ENCODE measurements at places on chromosomes 1 and 21.

GRCh38 chr1:113146242-113147072 lies 73.5 kb downstream of the LRIG2 start:
- no peak for DNase-seq

DNA sequence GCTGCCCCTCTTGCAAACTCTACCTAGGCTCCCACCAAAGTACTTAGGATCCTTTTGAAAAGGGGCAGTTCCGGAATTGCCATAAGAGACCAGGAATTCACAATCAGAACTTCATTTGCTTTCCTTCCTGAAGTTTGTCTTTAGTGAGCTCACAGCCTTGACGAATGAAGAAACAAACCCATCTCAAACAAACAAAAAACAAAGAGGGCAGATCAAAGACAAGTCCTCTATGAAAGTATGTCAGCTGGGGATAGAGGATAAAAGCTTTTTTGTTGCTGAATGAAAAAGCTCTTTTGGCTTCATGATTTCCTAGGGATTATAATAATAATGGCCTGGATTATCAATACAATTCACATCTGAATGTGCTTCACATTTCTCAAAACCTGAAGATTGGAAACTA lies 357.9 kb upstream of the DUSP10 start:
- DNase-seq, result no peak

DNA sequence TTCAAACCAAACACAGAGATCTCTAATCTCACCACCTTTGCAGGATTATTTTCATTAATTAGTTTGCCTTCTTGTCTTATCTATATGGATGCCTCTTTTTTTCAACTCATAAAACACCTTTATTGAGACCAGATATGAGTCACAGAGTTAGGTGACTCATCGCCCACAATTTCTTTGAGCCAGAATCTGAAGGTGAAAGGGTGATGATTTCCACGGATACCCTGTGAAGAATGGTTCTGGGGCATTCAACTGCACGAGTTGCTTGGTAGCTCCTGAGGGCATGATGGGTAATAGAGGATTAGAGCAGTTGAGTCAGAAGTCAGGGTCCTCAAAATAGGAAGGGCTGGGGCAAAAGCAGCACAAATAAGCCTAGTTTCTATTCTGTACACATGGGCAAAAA lies 128.2 kb downstream of the TBX19 start:
- no peak for DNase-seq

DNA sequence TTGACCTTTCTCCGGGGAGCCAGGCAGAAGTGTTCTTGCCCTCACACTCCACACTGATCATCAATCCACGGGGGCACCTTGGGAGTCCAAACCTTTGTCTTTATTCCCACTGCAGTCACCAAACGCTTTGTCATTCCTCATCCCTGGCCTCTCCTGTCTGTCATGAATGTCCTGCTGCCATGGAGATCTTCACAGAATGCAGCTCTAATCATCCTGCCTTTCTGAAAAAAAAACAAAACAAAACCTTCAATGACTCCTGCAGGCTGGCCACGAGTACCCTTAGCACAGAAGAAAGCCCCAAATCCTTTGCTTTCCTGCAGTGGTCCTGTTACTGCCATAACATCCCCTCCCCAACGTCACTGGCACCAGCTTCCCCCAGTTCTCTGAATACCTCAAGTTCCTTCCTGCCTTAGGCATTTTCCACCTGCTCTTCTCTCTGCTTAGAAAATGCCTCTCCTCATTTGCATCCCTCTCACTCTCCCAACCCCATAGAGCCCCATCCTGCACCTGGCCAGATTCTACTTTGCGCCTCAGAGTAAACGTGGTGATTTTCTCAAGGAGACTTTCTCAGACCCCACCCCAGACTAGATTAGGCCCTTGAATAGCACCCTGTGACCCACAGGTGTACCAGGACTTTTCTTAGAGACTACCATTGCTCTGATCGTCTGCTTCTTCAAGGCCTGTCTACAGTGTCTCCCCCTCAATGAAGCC lies 131.2 kb downstream of the AK5 start:
- no peak for DNase-seq

- no peak for DNase-seq
These were observed 354.4 kb downstream of the RYR2 start for GRCh38 chr1:237396426-237396825.

DNA sequence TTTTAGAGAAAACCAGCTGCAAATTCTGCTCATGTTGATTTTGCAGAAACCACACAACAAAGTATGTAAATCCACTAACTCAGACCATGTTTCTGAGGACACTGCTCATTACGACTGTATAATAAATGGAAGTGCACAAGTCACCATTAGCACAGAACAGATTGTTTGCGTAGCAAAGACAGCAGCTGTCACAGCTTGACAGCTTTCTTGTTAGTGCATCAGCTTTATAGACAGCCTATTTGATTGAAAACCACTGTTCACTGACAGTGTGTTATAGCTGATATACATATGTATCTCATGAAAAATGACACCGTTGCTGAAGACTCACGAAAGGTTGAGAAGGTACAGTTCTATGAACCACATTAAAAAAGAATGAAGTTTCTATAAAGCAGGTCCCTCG lies 560.2 kb upstream of the ZRANB2 start:
- DNase-seq, result no peak

DNA sequence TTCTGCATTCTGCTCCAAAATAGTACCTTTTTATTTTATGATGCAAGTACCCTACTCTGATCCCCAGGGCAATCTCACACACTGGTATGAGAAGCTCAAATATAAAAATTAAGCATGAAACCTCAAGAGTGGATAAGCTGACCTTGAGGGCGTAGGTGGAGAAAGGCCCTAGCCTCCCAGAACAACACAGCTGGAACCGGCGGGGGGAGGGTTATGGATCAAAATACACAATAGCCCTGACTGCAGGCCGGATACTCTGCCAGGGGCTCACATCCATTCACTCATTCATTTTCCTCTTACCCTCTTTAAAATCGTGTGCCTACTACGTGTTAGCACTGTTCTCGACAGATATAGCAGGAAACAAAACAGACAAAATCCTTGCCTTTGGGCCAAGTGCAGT lies 32.8 kb upstream of the ECE1 start:
- no peak for DNase-seq

DNA sequence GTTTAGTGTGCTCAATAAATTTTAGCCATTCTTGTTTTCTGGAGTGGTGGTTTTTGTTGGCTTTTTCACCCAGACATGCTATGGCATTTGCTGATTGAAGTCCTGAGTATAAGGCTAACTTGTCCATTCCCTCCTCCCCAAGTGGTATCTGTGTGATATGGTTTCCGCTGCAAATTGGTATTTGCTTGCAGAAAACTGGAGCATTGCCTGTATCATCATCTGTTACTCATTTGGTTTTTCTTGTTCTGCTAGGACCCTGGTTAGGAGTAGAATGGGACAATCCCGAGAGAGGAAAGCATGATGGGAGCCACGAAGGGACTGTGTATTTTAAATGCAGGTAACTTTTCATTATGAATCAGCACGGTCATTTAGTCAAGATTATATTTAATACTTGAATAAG lies 34.0 kb downstream of the TBCE start:
- DNase-seq, result no peak

DNA sequence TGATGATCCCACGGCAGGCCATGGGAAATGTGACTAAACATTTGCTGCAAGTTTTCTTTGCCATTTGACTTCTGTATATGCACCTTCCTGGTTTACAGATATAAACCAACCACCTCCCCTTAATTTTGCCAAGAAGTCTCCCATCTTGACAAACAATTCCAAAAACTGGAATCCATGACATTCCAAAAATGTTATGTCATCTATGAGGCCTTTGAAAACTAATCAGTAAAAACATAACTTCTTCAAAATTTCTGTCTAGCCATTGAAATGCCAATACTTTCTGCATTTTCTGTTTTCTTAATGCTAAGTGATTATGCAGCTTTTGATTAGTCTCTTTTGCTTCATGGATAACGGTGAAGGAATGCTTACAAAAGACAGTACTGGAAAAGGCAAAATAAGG lies 84.1 kb downstream of the LYST start:
- no peak for DNase-seq

- DNase-seq, result no peak
These were observed 5.5 kb downstream of the THEM5 start for GRCh38 chr1:151847867-151848596.

GRCh38 chr1:232090816-232091215 lies 464.2 kb downstream of the DISC1 start:
- DNase-seq, result no peak

GRCh38 chr1:12196641-12197482 lies 30.1 kb downstream of the TNFRSF1B start:
- no peak for DNase-seq

DNA sequence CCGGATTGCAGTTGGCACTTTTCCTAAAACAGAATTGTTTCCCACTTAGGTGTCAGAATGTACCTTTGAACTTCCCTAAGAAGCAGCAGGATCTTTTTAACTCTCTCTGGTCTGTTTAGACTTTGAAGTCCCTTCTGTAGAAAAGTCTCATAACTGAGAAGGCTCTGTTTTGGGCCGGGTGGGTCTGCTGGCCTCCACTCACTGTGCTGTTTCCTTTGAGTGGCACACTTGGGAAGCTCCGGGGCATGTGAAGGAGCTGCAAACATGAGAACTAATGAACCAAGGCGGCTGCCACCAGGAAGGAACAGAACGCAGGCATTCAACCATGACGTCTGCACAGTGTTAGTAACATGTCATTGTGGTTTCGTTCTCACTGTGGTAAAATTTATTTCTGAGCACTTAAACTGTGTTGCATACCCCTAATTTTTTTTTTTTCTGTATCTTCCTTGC lies 19.5 kb upstream of the NCMAP start:
- DNase-seq, result no peak

- no peak for DNase-seq
These were observed 60.2 kb downstream of the SKI start for GRCh38 chr1:2288311-2288710.

GRCh38 chr1:240888039-240888786 lies 276.3 kb upstream of the GREM2 start:
- no peak for DNase-seq

GRCh38 chr1:76824106-76824505 lies 43.2 kb upstream of the ST6GALNAC5 start:
- DNase-seq, result no peak

GRCh38 chr1:198179556-198179981 lies 22.8 kb downstream of the NEK7 start:
- no peak for DNase-seq

GRCh38 chr1:184373155-184373554 lies 13.7 kb upstream of the C1orf21 start:
- no peak for DNase-seq

DNA sequence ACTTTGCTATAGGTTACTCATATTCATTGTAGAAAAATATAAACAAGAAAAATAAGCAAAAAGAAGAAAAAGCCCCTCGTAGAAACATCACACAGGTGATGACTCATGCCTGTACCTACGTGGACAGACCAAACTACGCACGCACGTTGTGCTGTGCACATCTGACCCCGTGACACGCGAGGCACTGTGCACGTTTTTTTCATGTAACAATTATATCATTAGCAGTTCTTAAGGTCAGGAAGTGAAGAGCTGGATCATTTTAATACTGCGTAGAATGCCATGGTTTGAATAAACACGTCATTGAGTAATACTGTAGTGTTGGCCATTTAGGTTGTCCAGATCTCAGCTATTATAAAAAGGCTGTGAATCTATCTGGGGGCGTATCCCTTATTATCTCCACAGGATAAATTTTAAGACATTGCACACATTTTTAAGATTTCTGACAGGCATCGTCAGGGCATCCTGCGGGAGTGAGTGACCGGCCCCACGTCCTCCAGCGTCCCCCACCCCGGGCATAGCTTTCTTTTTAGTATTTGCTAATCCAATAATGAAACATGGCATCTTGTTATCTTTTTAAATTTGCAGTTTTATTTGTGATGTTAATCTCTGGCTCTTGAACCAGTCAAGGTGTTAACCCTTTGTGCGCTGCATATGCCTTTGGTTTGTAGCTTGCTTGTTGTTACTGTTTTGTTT lies 23.4 kb upstream of the ADARB1 start:
- DNase-seq, result no peak

GRCh38 chr1:83508485-83509151 lies 490.3 kb downstream of the TTLL7 start:
- DNase-seq, result peak; percentile 1

DNA sequence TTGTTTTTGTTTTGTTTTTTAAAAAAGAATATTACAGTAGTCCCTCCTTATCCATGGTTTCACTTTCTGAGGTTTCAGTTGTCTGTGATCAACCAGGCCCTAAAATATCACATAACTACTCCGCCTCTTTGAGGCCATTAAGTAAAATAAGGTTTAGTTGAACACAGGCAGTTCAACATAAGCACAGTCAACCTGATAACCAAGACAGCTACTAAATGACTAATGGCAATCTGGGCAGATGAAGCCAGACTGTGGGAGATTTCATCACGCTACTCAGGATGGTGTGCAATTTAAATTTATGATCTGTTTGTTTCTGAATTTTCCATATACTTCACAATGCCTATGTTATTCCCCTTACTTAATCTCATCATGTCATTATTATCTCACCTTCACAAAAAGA lies 30.1 kb downstream of the LDLRAD1 start:
- DNase-seq, result no peak

DNA sequence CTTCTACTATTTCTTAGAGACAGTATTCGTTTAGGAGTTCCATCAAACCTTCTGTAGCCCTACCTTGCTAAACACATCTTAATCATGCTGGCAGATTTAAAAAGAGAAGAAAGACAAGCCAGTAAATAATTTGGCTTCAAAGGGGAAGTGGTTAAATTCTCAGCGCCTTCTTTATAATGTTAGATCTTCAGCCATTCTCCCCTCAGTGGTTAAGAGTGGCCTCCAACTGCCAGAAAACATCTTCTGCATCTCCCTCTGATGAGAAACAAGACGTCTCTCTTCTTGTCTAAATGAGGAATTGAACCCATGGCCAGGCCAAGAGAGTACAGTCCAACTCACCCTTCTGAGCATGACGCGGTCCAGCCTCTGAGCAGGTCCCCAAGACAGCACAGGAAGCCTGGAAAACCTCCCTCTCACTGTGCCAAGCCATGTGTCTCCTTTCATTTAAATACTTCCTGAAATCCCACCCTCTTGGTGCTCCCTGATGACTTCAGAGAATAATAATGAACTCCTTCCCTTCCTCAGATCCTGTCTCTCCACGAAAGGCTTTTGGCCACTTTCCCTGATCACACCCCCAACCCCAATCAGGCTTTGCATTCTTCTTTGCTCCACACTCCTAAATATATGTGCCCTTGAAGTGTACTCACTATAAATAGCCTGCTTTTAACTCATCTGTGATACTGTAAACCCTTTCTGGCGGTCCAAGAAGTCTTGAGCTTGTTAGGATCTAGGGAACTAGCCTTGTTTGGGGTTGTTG lies 16.4 kb upstream of the LRRC52 start:
- no peak for DNase-seq
